ENCODE measurements at places on chromosomes 6 and 20.
A peak's percentile ranks its signal among the peaks of the same experiment; 100 is the strongest.

GRCh38 chr6:129748212-129748900, 38.4 kb upstream of the ARHGAP18 start:
- DNase-seq, result no peak

DNA sequence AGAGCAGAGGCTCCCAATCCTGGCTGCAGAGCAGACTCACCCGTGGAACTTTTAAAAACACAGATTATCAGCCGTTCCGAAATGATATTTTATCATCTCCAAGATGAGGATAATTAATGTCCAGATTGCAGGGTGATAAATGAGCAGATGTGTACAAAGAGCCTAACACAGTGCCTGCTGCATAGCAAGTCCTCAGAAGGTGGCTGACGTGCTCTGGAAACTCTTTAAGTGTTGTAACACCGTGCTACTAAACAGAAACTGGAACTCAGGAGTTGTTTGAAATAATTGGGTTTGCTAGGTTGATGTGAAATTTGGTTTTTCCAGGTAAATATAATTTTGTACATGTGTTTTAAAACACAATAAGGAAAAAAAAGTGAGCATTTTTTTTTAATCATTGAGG, 118.0 kb downstream of the ARMC2 start:
- no peak for DNase-seq

DNA sequence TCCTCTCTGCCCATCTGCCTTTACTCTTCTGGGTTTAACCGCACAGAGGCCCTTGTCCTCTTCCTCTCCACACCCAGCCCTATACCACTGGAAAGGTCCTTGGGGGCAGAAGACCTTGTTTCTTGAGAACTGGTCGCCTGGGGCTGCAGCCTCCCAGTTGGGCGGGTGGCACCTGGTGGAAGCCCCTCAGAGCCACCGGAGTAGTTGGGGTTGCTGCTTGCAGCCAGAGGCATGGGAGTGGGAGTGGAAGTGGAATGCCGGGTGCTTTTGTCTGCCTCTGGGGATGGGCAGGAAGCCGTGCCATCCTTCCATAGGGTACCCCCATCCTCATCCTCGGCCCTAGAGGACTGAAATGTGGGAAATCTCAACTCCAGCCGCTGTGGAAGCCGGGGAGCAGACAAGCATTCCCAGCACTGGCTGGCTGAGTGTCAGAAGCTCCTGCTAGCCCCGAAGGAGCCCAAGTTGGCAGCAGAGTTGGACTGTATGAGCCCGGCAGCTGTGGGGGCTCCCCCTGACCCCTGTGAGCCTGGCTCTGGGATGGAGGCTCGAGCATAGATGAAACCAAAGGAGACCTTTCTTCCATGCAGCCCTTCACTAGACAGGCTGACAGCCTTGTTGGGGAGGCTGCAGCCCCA, 1.2 kb downstream of the VSTM2L start:
- DNase-seq, result no peak

- DNase-seq, result no peak
Observed at GRCh38 chr6:23349521-23350147, 776.4 kb upstream of the NRSN1 start.

DNA sequence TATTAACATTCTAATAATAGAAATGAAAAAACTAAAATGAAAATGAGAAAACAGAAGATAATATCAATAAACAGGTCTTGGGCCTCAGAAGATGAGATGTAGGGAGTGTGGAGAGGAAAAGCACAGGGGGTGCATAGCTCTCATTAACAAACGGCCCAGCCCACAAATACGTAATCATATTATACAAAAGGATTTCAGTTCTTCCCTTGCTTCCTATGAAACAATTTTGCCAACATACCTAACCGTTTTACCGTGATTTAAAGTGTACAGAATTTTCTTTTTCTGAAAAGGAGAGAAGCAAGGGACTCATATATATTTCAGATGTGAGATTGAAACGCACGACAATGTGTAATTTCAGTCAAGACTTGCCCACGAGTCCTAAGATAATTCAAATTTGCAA, 136.0 kb downstream of the HFE start:
- DNase-seq, result no peak

GRCh38 chr6:39367700-39368099, 45.2 kb upstream of the KCNK16 start:
- no peak for DNase-seq

- no peak for DNase-seq
Observed at GRCh38 chr20:62816031-62816883, 593 bp upstream of the COL9A3 start.

GRCh38 chr6:146876271-146877151, 277.7 kb downstream of the ADGB start:
- DNase-seq, result peak; percentile 99

- no peak for DNase-seq
Observed at GRCh38 chr6:7730784-7731227, 4.9 kb downstream of the BMP6 start.

DNA sequence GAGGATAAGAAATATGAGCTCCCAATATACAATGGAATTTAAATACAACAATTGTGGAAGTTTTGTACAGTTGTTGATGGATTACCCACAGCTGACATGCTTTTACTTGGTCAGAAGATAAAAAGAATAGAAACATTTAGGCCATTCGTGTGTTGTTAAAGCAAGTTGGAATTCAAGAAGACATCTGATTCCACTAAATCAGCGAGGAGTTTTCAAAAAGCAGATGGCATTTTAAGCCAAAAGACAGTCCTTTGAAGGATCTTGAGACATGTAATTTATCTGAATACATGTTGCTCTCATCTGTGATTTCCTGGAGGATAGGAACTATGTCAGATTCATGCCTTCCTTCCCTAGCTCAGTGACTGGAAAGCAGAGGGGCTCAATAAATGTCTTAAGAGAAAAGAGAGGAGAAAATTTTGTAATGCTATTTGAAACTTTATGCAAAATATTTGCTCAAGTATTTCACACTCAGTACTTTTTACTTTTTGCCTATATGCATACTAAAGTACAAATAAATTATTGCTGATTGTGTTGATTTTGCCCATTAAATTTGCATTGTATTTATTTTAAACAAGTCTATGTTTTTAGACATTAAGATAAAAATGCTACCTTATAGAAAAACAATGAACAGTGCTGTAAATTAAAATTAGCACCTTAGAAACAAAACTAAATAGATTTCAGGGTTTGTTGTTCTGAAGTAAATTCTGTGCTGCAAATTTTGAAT, 733.8 kb upstream of the FLRT3 start:
- no peak for DNase-seq

DNA sequence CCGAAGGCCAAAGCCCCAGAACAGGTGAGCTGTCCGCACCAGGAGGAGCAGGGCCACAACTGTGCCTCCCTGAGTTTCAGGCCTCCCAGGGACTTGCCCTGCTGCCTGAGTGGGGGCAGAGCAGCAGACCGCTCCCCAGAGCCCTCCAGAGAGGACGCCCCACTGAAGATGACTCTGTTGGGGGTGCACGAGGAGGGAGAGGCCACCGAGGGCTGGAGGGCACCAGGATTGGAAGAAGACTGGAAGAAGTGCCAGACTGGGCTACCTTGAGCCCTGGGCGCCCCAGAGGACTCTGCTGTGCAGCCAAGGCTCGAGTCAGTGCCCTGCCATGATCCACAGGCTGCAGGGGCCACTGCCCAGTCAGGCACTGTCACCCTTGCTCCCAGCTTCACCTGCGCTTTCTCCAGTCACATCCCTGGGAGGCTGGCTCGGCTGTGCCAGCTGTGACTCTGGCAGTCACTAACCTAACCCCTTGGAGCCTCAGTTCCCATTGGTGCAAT, 11.3 kb downstream of the CST7 start:
- DNase-seq, result no peak

DNA sequence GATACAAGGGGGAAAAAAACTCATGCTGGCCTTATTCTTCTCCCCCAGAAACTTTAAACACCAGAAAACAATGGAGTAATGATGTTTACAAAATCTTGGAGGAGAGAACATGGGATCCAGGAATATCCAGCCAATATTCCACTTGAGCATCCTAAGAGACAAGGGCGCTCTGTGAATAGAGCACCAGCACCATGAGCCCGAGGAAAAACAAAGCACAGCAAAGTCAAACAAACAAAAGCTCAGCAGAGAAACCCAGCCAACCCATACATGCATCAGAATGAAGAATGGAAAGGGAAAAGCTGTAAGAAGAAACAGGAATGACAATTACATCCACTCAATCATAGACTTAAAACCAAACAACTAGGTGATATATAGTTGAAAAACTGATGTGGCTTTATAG, 4.6 kb upstream of the NAA20 start:
- no peak for DNase-seq

DNA sequence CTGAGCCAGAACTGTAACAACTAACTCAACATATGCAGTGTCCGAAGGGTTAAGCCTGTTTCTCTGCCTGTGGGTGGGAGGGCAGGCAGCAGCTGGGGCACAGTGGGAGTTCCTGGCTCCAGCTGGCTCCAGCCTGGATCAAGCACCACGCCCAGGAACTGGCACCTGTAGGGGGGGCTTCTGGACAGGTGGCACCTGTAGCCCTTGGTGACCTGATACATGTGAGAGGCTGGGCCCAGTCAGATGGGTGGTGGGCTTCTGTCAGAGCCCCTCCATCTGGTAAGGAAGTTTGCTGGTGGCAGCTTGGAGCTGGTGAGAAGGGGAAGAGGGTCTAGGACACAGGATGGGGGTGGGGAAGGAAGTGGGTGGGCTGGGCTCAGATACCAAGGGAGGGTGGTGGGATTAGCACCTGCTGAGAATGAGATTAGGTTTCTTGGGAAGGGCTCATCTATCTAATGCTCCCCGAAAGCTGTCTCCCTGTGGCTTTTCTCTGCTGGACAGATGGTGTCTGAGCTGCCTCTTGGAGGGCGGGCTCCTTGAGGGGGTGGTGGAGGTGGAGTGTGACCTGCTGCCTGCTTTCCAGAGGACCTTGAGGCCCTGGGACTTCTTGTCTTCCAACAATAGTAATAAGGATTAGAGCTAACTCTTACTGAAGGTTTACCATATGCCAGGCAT, 28.5 kb downstream of the BCL2L1 start:
- no peak for DNase-seq

All from AML-193 (cell line).